ENCODE measurements at places on chromosomes 1 and 21.

GRCh38 chr1:153659175-153659534 is 652 bp downstream of the SNAPIN start:
- DNase-seq = no peak

DNA sequence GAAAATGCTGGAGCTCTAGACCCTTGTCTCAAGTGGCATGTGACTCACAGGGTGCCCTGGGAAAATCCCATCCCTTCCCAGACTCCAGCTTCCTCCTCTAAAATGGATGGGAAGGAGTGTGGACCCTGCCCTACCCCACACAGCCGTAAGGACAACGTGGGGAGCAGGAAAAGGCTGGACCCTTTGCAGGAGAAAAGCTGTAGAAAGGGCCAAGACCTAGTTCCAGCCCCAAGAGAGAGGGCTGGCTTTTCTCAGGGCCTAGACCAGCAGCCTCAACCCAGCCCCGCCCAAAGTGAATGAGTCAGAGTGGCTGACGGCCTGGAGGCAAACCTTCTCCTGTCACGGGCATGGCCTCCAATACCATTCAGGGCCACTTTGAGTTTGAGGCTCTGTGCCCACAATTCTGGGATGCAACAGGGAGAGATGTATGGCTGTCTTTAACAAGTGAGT is 1.1 kb downstream of the LAMB3 start:
- peak; percentile 79 for DNase-seq

DNA sequence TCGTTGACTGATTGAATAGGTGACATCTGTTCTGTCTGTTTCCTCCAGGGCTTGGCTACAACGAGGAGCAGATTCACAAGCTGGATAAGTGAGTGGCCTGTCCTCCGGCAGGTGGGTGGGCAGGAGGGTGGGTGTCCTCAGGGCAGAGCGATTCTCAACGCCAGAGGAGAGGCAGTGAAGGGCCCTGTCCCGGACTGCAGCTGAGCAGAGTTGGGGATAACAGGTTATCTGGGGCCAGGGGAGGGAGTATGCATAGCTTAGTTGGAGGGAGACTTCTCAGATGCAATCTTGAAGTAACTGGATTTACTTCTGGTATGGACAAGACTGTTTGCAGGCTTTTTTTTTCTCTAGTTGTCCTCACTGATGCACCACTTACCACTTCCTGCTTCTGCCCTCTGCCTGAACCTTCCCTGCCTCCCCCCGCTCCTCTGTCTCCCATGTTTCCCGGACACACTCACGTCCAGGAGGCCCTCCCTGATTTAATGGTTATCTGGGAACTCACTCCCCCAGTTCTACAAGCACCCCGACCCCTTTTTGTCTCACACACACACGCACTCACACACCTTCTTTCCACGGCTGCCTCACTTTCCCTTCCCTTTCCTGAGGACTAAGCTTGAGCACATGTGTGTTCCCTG is 16.4 kb upstream of the RASSF5 start:
- DNase-seq = peak; percentile 79

DNA sequence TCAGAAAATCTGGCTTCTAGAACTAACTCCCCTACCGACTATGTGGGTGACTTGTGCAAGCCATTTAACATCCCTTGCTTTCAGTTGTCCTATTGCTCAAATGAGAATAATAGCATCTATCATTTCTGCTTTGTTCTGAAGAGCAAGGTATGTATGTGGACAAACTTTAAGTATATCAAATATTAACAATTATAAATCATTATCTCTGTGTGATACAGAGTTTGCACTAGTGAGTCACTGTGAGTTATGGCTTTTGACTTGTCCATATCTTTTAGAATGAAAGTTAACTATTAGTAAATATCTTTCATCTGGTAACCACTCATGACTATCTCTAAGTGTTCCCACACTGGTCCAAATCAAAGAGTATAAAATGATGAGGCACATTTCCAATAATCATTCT is 812.9 kb upstream of the ADGRL2 start:
- DNase-seq = no peak

DNA sequence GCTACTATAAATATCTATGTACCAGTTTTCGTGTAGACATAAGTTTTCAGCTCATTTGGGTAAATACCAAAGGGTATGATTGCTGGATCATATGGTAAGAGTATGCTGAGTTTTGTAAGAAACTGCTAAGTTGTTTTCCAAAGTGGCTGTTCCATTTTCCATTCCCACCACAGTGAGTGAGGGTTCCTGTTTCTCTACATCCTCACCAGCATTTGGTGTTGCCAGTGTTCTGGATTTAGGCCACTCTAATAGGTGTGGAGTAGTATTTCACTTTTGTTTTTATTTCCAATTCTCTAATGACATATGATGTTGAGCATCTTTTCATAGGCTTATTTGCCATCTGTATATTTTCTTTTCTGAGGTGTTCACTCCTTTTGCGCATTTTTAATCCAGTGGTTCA is 112.2 kb downstream of the GALNT2 start:
- no peak for DNase-seq

GRCh38 chr1:94778808-94779207 is 41.3 kb upstream of the SLC44A3 start:
- no peak for DNase-seq
